Astrocyte (in vitro differentiated cells and primary cell): ENCODE measurements at places on chromosomes 12 and 14.

DNA sequence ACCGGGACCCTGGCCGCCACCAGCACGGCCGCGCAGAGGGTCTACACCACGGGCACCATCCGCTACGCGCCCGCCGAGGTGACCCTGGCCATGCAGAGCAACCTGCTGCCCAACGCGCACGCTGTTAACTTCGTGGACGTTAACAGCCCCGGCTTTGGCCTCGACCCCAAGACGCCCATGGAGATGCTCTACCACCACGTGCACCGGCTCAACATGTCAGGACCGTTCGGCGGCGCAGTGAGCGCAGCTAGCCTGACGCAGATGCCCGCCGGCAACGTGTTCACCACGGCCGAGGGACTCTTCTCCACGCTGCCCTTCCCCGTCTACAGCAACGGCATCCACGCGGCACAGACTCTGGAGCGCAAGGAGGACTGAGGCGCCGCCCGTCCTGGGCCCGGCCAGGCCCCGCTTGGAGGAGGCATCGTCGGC is 150.1 kb downstream of the EGLN3 start:
- no peak for DNase-seq

DNA sequence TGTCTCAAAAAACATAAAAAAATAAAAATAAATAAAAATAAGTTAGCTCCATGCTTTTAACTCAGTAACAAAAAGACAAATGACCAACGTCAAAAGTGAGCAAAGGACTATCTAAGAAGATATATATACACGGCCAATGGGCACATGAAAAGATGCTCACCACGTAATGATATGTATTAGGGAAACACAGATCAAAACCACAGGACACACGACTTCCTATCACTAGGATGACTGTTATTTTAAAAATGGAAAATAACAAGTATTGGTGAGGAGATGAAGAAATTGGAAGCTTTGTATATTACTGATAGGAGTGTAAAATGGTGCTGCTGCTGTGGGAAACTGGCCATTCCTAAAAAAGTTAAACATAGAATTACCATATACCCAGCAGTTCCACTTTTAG is 20.2 kb upstream of the P2RX7 start:
- no peak for DNase-seq

- peak; percentile 94 for DNase-seq
Measured at GRCh38 chr12:85836197-85837090, at the start of gene RASSF9. RASSF9 (minus strand) TSS chr12:85836409; CDS start chr12:85836201, 208 bp downstream.

- DNase-seq: peak; percentile 39
Measured at GRCh38 chr14:23299211-23299957, 3.3 kb downstream of the PPP1R3E start.

DNA sequence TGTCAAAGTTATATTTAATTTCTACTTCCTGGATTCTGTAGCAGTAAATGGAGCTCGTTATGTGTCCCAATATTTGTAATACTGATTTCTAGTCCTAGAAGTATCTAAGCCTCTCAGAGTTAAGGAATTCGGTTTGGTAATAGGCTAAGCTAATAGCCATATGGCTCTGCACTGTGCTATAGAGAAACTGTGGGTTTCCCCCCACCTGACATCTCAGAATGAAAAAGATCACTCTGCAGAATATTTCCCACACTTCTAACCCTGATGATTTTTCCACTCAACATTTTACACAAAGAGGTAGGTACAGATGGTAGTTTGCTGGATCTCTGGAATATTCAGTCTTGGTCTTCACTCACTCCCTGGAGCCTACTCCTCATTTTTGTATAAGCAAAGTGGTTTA is 71.2 kb downstream of the BORCS5 start:
- DNase-seq: no peak

DNA sequence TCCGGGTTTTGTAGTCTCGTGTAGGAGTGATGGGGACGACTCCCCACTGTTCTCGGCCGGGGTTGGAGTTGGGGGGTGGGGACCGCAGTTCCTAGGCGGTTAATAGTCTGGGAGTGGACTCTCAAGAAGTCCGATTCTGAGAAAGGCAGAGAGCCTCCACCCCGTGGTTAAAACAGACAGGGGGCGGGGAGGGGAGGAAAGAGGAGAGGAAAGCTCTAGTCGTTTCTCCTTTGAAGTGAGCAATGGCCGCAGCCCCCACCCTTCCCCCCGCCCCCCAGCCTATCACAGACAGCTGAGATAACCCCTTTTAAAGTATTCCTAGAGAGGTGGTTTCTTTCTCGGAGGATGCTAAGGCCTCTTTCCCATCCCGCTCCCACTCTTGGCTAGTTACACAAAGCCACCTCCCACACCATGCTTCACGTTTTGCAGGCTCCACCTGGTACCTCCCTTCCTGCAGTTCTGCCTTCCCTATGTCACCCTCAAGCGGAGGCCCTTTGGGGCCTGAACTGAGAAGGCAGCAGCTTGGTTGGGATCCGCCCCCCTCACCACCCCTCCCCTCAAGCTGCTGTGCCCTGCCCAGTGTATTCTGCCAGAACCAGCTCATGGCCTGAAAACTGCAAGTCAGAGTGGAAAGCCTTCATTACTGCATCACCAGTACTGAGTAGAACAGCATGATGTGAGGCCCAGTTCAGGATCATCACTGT is 853 bp downstream of the USP5 start:
- peak; percentile 75 for DNase-seq

DNA sequence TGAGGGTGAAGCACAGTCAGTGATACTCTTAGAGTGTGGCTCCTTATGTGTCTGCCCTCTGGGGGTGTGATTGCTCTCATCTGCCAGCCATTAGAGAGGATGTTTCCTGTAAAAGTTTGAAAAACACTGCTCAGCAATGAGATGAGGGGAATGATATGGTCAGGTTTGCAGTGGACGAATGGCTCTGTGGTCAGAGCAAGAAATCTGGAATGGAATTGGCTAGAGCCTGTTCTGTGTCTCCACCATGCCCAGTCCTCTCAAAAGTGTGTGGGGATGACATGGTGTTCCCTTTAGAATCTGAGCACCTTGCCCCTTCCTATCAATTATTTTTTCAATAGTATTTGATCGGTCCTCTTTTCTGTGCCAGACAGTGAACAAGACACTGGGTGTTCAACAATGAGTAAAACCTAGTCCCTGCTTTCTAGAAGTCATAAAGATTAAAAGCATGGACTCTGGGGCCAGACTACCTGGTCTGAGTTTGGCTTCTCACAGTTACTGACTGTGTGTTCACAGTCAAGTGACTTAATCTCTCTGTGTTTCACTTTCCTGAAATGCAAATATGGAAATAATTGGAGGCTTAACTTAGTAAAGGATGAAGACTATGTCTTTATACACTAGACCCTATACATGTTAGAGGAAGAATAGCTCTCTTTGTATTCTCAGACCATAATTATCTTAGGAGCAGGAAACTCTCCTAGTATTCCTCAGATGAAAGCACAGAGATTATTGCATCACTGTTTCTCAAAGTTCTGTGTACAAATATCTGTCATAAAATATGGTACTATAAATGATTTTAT is 1.6 kb downstream of the ACSS3 start:
- no peak for DNase-seq

GRCh38 chr14:75252254-75252837 is 26.3 kb upstream of the FOS start:
- no peak for DNase-seq

DNA sequence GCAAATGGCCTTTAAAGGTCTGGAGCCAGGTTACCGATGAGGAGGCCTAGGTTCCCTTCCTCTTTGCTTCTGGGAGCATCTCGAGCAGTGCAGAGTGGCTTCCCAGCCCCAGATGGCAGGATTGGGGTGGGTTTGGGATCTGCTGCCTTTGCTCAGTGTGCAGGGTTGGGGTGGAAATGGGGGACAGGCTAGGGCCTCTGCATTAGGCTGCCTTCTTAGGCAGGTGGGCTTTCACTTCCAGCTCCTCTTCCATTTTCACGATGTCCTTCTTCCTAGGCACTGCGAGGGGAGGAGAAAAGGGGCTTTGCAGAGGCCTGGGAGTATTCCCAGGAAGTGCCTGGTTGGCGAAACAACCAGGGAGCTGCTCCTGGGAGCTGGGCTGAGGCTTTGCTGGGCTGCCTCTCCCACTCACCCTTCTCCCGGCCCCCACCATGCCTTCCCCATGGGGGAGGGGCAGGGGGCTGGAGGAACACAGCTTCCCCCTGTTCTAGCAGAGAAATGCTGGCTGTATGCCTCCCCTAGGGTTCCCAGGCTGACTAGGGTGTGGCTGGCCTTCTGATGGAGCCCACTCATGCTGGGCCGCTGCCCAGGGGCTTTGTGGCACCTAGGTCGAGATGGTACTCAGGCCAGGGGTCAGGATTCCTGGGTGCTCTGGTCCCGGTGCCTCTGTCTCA is 2.4 kb downstream of the NR4A1 start:
- DNase-seq: peak; percentile 23

DNA sequence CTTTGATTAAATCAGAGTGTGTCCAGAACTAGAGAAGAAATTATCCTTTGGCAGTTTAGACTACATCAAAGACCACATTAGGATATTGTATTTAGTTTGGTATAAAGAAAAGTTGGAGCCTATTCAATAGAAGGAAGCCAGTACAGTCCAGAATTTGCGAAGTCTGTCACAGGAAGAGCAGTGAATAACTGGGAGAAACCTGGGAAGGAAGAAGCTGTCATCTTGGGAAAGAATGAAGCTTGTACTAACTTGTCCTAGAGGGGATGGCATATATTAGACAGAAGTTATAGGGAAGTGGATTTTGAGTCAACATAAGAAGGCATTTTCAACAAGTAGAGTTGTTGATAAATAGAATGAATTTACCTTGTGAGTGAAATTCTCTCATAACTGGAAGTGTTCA is 386.7 kb downstream of the LRIG3 start:
- DNase-seq: no peak

DNA sequence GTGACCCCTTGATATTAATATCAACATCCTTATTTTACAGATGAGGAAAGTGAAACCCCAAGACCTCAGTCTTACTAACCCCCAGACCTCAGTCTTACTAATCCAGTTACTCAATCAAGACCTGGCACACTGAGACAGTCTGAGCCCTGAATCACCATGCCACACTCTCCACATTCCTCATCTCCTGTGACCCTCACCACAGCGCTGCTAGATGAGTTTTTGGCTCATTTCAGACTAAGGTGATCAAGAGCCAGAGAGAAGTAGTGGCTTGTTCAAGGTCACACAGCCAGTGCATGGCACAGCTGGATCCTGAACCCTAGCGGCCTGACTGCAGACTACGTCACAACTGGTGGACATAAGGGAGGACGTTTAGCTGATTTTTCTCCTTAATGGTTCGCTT is 579.2 kb downstream of the BCL11B start:
- DNase-seq: no peak

DNA sequence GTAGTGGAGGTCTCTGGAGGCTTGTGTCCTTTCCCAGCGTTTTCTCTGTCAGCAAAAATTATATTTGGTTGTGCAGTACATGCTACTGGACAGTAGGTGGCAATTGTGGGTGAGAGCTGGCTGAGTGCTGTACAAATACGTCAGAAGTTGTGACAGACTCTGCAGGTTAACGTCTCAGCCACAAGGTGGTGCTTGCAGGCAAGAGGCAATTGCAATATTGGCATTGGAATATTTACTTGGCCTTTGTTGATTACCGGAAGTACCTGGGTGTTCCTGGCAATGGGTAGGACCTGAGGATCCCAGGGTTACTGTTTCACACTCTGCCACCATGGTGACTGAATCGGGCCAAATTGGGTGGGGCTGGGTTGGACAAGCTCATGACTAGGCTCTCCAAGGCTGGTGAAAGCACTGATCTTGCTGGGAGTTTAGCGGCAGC is 333.9 kb upstream of the LMO3 start:
- peak; percentile 66 for DNase-seq

GRCh38 chr12:124363353-124363965 is 68.6 kb downstream of the RFLNA start:
- DNase-seq: no peak

DNA sequence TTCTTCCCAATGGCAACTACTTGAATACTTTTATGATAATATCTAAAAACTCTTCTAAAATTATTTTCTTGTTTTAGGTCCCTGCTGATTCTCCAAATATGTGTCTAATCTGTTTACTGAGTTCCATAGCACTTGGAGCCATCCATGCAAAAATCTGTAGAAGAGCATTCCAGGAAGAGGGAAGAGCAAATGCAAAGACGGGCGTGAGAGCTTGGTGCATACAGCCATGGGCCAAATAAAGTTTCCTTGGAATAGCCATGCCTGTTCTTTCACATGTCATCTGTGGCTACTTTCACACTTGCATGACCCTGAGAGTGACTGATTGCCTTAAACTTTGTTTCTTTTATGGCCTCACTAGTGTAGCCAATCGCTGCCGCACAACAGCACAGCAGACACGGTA is 13.0 kb upstream of the EGLN3 start:
- no peak for DNase-seq

GRCh38 chr12:46942579-46942978 is 116.8 kb upstream of the SLC38A4 start:
- DNase-seq: peak; percentile 74

DNA sequence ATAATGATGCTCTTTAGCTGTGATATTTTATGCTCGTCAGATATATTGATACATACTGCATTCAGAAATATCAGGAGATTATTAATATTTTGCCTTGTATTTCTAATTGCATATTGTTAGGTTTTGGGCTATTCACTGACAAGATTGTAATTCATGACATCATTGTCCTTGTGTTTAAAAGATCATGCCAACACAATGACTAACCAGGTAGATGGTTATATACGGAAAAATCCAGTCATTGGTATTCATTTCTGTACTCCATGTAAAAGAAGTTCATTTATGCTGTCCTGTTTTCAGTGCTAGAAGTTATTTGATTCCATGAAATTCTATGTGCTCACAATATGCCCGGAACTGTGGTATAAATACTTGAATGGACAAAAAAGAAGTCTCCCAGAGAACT is 107.5 kb downstream of the KITLG start:
- DNase-seq: peak; percentile 84

GRCh38 chr14:75661499-75661814 is 411 bp downstream of the TTLL5 start:
- no peak for DNase-seq

- no peak for DNase-seq
Measured at GRCh38 chr14:63951429-63951828, 98.6 kb downstream of the SYNE2 start.

GRCh38 chr14:102586420-102587104 is 5.9 kb upstream of the RCOR1 start:
- DNase-seq: no peak

DNA sequence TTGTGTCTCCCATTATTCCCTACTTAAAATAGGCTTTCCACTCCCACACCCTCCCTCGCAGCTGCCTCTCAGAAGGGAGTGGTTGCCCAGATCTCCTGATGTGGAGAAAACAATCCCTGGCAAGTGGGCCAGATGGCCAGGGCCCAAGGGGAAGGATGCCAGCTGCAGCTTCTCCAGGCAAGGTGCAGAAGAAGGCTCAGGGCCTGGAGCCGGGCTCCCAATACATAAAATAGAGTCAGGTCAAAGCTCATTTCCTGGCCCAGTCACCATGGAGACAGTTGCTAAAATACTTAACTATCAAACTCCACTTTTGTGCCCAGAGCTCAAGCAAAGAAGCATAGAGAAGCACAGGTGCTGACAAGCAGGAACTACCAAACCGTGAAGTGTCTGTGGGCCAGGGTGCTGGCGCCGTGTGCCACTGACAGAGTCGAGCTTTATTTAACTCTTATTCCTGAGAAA is 45.7 kb upstream of the ITPR2 start:
- DNase-seq: peak; percentile 11
